ENCODE measurements at places on chromosomes 12 and 14.

GRCh38 chr14:79483477-79484388 lies 727.6 kb downstream of the DIO2 start:
- DNase-seq = no peak

GRCh38 chr14:42804141-42804540 lies 1197.5 kb downstream of the LRFN5 start:
- DNase-seq = no peak

GRCh38 chr12:42568952-42569915 lies 20.3 kb downstream of the PRICKLE1 start:
- DNase-seq = peak; percentile 48

DNA sequence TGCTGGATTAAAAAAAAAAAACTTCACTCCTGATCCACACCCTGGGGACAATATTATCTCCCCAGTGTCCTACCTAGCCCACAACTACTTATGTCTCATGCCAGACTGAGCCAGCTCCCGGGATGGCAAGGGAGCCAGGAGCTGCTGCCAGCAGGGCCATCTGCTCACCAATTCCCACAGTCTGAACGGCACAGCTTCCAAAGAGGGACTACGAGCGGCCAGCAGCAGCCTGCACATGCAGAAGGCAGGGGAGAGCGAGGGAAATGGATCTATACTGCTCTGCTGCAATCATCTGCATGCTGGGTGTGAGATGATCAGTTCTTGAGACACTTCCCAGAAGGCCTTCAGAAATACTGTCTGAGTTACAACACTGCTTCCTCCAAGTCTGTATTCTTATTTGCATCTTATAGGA lies 11.1 kb downstream of the SSH1 start:
- DNase-seq = no peak

GRCh38 chr12:32198555-32198954 lies 91.9 kb downstream of the BICD1 start:
- no peak for DNase-seq

GRCh38 chr12:109776624-109777023 lies 56.6 kb downstream of the TRPV4 start:
- DNase-seq = no peak

GRCh38 chr12:112963227-112963861 lies 15.0 kb upstream of the OAS2 start:
- no peak for DNase-seq

GRCh38 chr14:63383776-63384367 lies 65.1 kb upstream of the GPHB5 start:
- no peak for DNase-seq

DNA sequence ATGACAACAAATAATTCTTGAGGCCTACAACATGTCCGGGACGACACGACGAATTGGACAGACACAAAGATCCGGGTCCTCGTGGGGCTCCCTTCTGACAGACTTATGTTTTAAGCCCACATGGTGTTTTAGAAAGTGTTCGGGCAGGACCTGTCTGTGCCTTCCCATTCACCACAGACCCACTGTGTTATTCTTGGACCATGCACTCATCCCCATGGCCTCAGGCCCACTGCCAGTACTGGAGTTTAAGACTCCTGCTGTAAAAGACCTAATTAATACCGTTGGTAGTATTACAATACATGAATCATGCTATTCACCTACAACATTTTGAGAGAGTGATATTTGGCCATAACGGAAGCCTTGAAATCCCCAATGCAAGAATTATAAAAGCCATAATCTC lies 20.0 kb downstream of the SLC15A4 start:
- DNase-seq = no peak

DNA sequence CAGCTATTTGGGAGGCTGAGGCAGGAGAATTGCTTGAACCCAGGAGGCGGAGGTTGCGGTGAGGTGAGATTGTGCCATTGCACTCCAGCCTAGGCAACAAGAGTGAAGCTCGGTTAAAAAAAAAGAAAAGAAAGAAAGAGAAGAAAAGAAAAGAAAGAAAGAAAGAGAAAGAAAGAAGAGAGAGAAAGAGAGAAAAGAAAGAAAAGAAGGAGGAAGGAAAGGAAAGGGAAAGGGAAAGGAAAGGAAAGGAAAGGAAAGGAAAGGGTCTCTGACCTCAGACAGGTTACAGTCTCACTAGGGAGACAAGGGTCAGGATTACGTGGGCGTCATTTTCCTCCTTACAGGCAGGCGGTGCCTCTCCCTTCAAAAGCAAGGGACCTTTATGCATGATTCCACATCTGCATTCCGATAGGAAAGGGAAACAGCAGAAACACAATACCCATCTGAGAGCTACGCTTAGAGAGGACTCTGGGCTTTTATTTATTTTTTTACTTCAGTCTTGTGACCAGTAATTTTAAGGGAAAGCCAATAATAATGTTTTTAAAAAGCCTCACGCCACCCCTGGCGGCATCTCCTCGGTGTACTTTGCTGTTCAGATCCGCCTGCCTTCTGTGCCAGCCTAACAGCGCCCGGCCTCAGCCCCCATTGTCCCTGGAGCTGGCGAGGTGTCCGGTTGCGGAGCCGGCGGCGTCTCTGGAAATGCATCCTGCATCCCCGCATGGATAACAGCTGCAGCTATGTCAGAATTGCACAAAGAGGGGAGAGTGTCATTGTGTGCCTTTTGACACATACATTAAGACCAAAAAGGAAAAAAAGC lies 945 bp upstream of the HIP1R start:
- DNase-seq = peak; percentile 33

DNA sequence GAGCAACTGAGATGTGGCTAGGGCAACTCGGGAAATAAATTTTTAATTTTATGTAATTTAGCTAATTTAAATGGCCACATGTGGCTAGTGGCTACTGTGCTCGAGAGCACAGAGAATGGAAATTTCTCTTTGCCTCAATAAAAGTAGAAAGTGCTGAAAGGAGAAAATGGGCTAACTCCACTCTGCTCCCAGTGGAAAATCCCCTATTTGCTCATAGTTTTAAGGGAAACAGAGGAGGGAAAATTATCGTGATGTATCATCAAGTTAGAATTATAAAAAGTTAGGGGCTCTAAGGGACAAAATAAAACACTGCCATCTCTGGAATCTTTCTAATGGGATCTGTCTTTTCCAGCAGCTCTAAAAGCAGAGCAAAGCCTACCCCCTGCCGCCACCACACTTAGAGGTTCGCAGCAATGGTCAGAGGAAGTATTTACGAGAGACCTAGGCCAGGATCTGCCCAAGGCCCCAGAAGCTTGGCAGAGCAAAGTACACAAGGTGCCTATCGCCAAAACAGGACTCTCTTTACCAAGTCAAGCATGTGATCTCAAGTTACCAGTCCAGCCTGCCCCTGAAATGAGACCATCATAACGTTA lies 220.7 kb downstream of the PPM1H start:
- DNase-seq = no peak

DNA sequence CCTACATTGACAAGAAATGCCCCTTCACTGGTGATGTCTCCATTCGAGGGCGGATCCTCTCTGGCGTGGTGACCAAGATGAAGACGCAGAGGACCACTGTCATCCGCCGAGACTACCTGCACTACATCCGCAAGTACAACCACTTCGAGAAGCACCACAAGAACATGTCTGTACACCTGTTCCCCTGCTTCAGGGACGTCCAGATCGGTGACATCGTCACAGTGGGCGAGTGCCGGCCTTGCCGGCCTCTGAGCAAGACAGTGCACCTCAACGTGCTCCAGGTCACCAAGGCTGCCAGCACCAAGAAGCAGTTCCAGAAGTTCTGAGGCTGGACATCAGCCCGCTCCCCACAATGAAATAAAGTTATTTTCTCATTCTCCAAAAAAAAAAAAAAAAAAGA lies 2.8 kb downstream of the GOLGA3 start:
- DNase-seq = no peak

DNA sequence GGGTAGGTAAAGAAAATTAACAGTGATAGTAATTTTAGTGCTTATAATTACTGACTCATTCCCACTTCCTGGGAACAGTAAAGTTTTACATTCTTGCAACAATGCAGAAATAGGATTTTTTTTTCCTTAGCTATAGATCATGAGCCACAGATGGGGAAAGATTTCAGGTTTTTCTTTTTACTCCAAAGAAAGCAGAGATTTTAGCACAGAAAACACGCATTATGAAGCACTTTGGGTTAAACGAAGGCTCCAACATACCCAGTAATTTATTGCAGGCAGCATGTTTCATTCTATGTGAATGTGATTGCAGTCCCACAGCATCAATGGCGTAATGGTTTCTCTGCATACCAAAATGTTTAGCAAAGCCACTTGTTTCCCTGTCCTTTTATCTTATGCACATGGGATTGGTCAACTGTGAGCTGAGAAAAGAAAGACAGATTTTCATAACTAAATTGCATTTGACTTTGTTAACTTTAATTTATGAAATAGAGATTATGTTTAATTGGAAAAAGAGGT lies 124.6 kb upstream of the E2F7 start:
- DNase-seq = no peak

- no peak for DNase-seq
These were observed 8.5 kb upstream of the TSPAN8 start for GRCh38 chr12:71166280-71166679.

All from dermis microvascular lymphatic vessel endothelial cell (primary cell).